ENCODE measurements at places on chromosomes 2 and 18.

DNA sequence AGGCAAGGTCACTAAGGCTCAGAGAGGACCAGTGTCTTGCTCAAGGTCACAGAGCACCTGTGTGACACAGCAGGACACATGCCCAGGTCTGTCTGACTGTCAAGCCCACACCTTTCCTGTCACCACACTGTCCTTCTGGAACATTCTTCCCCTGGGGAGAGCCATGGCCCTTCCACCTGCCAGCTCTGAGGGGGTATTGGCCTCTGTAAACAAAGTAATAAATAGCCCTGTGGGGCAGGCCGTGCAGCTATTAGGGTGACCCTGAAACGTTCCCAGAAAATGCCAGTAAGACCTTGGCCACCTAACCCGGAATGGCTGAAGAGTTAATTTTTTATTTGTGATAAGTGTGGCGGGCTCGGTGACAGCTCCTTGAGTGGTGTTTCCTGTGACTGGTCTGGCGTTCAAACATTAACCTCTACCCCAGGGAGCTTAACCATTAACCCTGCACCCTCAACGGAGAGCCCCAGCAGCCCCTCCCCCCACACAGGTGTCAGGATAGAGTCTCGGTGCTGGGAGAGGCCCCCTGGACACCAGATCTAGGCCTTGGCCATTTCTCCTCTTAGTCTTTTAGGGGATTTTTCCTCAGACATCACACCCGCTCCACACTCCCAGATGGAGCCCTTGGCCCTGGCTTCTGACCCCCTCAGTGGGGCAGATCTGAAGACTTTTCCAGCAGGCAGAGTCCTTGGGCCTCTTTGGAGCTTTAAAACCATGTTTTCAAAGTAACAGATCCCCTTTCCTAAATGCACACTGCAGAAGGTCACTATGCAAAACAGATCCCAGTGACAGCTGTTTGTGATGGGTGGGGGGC lies 36.6 kb downstream of the SCTR start:
- DNase-seq: peak; percentile 58

GRCh38 chr2:229733611-229734245 lies 19.4 kb upstream of the DNER start:
- DNase-seq: no peak

GRCh38 chr18:60199505-60199904 lies 173.1 kb downstream of the MC4R start:
- DNase-seq: no peak

GRCh38 chr2:68387408-68388350 lies 22.6 kb downstream of the PLEK start:
- no peak for DNase-seq

DNA sequence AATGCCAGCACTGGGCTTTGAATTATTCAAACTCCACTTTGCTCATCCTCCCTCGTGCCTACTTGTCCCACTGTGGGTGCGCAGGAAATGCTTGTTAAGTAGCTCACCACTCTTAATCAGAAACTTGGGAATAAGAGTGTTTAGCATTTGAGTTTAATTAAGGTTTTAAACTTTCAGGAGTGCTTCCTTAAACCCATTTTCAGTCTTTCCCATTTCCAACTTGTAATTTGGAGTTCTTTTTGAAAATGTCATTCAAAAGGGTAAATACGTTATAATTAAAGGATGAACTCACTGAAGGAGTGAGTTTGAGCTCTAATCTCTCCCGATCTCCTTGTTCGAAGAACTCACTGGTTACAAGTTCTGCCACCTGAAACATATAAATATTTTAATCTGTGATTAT lies 276.6 kb downstream of the AGPS start:
- no peak for DNase-seq

DNA sequence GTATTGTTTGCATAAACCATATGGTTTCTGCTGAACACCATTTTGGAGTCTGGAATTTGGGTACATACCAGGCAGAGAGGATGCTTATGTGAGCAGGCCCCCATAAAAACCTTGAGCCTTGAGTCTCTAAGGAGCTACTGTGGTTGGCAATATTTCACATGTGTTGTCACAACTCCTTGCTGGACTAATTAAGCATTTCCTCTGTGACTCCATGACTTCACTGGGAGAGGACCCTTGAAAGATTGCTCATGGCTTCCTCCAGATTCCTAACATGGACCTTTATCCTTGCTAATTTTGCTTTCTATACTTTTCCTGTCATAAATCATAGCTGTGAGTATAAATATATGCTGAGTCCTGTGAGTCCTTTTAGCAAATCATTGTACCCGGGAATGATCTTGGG lies 7.6 kb upstream of the COQ10B start:
- DNase-seq: no peak

- no peak for DNase-seq
Observed at GRCh38 chr2:167697948-167698347, 549.4 kb downstream of the STK39 start.

DNA sequence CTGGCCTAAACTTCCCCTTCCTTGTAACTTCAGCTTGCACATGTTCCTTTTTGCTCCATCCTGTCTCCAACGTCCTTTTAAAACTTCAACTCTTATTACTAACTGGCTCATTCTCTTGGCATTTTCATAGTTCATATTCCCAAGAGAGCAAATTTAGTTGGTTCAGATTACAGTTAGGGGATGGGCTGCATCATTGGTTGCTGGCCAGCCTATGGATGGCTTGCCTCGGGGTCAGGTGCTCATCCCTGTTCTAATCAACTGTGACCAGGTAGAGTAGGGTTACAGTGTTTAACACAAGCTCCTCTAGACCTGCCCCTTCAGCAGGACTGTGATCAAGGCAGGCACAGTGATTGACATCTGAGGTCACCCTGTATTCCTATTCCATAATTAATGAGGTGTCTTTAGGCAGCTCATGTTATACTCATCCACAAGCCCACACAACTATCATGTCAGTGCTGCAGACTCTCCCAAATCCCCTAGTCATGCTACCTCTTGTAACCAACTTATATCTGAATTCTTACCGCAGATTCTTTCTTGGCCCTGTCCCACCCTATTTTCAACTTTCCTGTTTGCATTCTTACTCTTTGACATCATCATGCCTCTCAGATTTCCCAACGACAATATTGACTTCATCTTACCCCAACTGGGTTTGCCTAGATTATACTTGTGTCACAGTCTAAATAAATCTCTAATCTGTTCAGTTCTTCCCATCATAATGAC lies 293.3 kb downstream of the MTX2 start:
- no peak for DNase-seq

- DNase-seq: no peak
Observed at GRCh38 chr2:216727346-216728122, 32.2 kb upstream of the IGFBP5 start.

GRCh38 chr18:8357320-8357719 lies 251.9 kb upstream of the RAB12 start:
- DNase-seq: no peak

- DNase-seq: no peak
Observed at GRCh38 chr2:239159476-239159911, 241.3 kb downstream of the HDAC4 start.

DNA sequence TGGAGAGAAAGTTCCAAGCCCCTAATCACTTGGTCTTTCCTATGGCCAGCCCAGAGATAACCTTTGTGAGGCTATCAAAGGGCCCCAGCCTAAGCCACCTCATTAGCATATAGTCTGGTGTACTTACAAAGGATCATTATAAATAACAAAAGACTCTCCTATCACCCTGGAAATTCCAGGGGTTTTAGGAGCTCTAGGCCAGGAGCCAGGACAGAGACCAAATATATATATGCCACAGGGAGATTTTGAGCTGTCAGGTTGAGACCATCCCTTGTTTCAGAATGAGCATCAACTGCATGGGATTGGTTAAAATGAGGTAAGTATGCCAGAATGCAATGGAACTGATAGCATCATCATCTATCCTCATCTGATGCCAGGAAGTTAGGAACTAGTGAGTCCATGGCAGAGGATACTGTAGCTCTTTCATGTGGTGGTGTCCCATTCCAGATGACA lies 32.1 kb upstream of the CHRNA1 start:
- no peak for DNase-seq

DNA sequence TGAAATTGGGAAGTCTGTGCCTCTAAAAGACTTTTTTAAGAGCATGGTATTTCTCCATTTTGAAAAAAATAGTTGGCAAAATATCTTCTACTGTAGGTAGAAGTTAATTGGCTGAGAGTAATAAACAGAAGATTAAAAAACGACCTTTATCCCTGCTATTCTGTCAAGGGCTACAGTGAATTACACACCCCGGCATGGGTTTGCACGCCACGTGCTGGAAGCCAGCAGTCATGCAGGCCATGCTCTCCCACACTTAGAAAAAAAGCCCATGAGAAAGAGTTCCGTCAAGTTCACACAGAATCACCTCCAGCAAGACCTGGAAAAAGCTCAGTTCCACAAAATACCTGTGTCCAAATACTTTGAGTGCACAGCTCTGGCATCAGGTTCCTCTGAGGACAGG lies 26.8 kb downstream of the FAM110C start:
- DNase-seq: no peak

GRCh38 chr2:142218471-142218870 lies 87.7 kb upstream of the LRP1B start:
- DNase-seq: no peak

DNA sequence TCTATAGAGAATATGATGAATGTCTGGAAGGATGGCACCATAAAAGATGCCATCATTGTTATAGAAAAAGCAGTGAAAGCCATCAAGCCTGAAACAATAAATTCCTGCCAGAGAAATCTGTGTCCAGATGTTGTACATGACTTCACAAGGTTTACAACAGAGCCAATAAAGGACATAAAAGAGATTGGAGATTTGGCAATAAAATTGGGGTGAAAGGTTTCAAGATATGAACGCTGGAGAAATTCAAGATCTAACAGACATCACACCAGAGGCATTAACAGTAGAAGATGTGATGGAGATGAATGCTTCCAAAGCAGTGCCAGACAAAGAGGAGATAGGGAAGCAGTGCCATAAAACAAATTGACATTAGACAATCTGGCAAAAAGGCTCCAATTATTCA lies 518.8 kb upstream of the ACVR2A start:
- no peak for DNase-seq

DNA sequence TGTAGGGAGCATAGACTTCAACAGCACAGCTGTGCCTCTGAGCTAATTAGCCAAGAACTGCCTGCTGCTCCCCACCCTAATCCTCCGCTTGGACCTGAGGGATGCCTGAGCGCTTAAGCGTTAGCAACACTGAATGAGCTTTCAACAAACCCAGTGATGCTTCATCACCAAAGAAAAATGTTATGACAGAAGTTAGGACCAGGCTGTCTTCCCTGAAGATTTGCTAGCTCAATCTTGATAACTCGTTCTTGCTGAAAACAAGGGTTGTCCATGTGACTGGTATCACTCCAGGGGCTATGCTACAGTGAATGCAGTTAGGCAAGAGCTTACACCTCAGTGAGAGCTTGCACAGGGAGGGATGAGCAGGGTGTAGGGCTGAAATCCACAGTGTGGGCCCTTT lies 190.7 kb upstream of the SIX2 start:
- no peak for DNase-seq

- peak; percentile 31 for DNase-seq
Observed at GRCh38 chr2:86372641-86373502, 35.4 kb upstream of the REEP1 start.

All from HuH-7.5 (cell line).